ENCODE measurements at places on chromosomes 1 and 21.

DNA sequence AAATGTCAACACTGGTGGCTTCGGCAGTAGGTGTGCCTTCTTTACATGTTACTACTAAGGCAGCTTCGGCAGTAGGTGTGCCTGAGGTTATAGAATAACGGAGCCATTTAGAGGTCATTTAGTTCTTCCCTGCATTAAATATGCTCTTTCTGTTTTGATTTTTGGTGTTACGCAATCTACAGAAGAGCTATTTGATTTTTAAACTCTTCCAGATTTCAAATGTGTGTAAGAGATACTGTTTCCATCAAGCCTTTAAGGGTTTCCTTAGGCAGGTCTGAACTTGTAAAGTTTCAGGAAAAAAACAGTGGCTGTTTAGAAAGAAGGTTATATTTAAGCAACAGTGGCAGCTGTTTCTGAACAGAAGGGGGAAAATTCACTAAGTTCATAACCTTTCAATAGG lies 54.8 kb downstream of the PIK3R3 start:
- no peak for DNase-seq

DNA sequence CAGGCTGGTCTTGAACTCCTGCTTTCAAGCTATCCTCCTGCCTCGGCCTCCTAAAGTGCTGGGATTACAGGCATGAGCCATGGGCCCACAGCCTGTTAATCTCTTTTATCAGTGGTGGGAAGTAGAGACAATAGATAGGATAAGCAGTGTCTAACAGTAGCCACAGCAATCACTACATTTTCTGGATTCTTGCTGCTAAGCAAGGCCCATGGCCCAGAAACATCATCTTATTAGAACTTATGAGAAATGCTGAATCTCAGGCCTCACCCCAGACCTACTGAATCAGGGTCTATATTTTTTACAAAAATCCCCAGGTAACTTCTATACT lies 29.7 kb downstream of the IGFN1 start:
- no peak for DNase-seq

DNA sequence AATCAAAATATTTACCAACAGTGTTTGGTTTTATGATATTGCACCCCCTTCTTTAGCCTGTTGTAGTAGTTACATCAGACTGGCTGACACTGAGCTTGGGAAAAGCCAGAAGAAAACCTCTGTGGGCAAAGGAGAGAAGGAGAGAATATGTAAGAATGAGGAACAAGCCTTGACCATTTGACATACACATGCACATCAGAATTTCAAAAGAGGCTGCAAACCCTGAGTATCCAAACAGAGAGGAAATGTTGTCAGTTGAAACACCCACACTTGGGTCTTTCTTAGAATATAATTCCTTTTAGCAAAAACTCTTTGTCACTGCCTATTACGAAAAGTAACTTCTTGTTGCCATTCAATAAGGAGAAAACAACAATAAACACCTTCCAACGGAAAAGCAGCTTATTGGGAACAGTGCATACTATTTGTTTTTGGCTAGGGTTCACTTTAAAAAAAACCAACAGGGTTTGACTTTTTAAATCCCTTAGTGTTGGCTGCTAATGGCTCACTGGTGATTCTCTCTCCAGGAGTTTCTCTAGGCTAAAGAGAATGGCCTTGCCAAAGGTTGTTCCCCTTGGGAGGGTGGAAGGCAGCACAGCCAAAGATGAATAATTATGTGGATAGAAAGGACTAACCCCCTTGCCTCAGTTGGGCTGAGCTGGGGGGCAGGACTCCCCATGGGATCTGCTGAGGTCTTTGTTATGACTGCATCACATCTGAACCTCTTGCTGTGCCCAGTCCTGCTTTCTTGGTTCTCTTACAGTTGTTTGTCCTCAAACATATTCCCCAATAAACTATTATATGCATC lies 48.9 kb downstream of the GORAB start:
- no peak for DNase-seq

GRCh38 chr1:183103147-183103546 lies 79.9 kb downstream of the LAMC1 start:
- no peak for DNase-seq

GRCh38 chr1:2967329-2967725 lies 53.9 kb upstream of the ACTRT2 start:
- DNase-seq = no peak

GRCh38 chr1:50232336-50232735 lies 123.6 kb downstream of the ELAVL4 start:
- DNase-seq = no peak

DNA sequence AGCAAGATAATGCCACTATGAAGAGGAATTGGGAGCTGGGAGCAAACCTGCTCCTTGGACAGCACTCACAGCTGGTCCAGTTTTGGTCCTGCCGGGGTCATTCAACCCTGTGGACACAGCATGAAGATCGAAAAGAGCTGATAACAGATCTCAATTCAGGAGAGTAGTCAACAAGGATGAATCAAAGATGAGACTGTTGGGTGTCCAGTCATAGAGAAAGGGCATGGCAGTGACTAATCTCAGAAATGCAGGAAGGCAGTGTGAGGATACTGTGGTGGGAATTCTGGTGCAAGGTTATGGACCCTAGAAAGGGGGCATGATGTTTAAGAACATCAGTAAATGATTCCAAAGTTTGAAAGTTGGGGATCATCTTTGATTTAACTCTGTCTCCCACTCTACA lies 261.4 kb upstream of the ZP4 start:
- no peak for DNase-seq

DNA sequence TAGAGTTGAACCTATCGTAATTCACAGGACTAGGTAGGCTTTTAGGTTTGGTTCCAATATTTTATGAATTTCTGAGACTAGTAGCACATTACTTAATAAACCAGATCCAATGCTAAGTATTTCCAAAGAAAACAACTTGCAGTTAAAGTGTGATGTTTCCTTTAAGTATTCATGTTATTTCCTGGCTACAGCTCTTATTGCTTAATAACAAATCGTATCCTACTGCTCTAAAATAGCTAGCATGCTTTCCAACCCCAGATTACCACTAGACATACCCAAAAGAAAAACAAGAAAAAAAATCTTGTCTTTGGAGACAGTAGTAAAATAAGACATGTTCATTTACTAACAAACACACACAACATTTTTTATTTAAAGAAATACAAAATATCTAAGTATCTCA lies 898 bp downstream of the KRTAP27-1 start:
- DNase-seq = no peak

DNA sequence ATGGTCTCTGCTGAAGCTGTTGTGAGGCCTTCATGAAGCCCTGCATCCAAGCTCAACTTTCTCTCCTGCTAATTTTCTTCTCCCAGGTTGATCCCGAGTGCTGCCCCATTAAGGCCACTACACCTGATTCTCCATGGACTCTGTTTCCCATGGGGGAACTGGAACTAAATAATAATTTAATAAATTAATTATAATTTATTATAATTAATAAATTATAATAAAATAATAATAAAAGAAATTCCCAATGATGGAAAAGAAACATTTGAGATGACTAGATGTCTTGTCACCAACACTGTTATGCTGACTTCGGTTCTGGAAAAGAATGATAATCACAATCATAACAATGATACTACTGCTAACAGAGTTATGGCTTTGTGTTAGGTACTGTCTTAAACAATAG lies 211.2 kb upstream of the ZP4 start:
- DNase-seq = no peak

- no peak for DNase-seq
These were observed 342.0 kb downstream of the USP25 start for GRCh38 chr21:16071761-16072160.

- no peak for DNase-seq
These were observed 22.1 kb upstream of the EYA3 start for GRCh38 chr1:28110555-28110954.

GRCh38 chr1:209714338-209714737 lies 9.7 kb downstream of the HSD11B1 start:
- DNase-seq = no peak

GRCh38 chr1:225840713-225841112 lies 30.8 kb downstream of the EPHX1 start:
- DNase-seq = no peak

- DNase-seq = no peak
These were observed 26.0 kb downstream of the CHML start for GRCh38 chr1:241614144-241614543.

Measured in HCT116 (cell line).